ENCODE measurements at places on chromosomes 3 and 15.
A peak's percentile ranks its signal among the peaks of the same experiment; 100 is the strongest.

- DNase-seq = no peak
These were observed 51.4 kb downstream of the ASTE1 start for GRCh38 chr3:130975251-130975650.

DNA sequence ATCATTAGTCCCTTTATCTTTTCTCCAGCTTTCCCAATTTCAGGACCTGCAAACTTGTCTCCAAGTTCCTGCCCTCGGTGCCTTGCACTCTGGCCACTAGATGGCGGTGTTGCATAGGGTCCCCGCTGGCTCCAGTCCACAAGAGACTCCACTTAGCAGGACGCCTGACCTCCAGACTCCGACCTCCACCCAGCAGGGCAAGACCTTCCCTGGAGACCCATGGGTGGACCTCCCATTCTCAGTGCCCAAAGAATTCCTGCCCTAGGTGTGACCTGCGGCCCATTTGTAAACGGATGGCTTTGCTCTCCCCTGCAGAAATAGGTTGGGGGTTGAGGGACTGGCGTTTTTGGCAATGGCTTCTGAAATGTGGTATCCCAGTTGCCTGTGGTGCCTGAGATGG, 82.6 kb downstream of the LSM3 start:
- DNase-seq = peak; percentile 74

DNA sequence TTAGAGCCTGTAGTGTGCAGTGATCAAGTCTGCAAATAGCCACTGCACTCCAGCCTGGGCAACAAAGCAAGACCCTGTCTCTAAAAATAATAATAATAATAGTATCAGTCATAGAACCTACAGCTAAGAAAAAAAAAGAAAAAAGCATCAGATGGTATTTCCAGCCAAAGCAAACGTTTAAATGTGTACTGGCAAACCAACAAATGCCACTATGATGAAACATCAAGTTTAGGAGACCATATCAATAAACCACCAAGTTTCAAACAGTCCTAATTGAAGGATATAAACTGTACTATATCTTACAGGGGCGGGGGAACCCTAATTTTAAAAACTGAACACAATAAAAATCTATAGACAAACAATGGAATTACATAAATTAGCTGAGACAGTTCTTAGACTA, 6.4 kb downstream of the UBP1 start:
- no peak for DNase-seq

GRCh38 chr3:32646761-32647160, 38.2 kb upstream of the CNOT10 start:
- no peak for DNase-seq

DNA sequence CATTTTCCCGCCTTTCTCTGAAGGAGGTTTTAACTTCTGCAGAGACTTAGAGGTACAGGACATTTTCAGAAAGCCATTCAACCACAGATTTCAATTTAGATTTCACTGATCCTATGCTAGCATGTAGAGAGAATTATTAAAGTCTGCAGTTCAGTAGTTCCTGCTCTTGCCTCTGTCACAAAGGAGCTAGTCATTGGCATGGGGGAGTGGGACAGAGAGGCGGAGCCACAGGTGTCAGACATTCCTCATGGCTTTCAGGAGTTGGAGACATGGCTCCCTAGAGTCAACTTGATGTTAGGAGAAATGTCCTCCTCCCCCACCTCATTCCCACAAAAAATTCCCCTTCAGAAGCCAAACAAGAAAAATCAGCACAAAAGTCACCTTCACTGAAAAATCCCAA, 66.0 kb upstream of the SIAH2 start:
- DNase-seq = no peak

DNA sequence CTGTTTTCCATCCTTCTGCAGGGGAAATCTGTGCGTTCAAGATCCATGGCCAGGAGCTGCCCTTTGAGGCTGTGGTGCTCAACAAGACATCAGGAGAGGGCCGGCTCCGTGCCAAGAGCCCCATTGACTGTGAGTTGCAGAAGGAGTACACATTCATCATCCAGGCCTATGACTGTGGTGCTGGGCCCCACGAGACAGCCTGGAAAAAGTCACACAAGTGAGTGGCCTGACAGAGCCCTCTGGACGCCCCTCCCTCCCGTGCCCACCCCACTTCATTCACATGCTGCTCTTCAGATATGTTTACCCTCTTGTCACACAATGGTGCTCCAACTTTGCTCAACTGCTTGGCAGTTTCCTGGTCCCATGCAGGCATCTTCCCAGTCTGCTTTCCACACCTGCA, 274.3 kb upstream of the TRIM42 start:
- DNase-seq = peak; percentile 52

DNA sequence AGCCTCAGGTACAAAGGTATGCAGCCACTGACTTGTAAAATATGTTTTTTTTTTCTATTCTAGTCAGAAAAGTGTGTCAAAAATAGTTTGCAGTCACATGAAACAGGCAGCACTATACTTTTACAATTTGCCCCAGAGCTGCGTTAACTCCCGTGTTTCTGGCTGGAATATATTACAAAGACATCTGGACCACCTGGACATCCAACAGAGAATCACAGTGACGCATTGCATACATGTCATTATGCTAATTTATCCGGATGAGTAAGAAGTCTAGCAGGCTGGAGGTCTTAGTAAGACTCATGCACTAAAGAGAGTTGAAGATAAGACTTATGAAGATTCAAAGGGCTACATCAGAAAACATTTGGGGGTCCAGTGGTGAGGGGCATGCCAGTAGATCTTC, 39.2 kb upstream of the STRIT1 start:
- no peak for DNase-seq

DNA sequence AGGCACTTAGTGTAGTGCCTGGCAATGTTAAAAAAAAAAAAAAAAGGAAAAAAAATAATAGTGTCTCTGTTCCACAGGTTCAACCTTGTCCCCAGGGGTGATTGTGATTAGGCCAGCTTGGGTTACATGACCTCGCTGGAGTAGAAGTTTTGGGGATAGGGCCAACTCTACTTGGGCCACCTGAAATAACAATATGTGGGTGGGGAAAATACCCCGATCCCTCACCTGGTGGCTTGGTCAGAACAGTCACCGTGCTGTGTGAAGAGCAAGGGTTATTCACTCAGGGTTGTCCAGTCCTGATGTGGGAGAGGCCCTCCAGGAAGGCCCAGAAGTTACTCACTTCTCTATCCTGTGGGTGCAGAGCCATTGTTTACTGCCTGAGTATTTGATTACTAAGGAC, 19.5 kb downstream of the XYLB start:
- no peak for DNase-seq

DNA sequence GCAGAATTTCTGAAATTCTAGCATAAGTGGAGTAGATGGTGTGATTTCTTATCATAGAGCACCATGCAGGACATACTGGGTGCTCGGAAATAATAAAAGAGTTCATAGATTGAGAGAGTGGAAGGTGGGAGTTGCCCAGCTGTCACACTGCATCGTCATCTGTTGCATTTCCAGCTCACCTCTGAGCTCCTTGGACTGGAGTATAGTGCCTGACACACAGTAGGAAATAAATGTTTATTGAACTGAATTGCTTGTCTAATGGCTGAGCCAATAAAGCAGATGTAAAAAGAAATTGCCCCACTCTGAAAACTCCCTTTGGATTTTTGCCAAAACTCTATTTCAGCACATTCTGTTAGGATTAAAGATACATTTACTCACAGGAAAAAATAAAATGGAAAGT, 108.9 kb upstream of the UBE2E1 start:
- DNase-seq = no peak

DNA sequence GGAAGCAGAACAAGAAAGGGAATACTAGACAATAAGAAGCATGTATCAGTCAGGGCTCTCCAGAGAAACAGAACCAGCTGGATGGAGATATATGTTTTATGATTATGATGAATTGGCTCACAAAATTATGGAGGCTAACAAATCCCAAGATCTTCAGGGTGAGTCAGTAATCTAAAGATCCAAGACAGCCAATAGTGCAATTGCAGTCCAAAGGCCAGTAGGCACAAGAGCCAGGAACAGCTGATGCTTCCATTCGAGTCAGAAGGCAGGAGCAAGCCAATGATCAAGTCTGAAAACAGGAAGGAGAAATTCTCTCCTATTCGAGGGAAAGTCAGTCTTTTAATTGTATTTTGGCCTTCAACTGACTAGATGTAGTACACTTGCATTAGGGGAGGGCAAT, 164.9 kb upstream of the ST8SIA2 start:
- no peak for DNase-seq

- DNase-seq = no peak
These were observed 81.5 kb downstream of the TJP1 start for GRCh38 chr15:29740692-29741311.

DNA sequence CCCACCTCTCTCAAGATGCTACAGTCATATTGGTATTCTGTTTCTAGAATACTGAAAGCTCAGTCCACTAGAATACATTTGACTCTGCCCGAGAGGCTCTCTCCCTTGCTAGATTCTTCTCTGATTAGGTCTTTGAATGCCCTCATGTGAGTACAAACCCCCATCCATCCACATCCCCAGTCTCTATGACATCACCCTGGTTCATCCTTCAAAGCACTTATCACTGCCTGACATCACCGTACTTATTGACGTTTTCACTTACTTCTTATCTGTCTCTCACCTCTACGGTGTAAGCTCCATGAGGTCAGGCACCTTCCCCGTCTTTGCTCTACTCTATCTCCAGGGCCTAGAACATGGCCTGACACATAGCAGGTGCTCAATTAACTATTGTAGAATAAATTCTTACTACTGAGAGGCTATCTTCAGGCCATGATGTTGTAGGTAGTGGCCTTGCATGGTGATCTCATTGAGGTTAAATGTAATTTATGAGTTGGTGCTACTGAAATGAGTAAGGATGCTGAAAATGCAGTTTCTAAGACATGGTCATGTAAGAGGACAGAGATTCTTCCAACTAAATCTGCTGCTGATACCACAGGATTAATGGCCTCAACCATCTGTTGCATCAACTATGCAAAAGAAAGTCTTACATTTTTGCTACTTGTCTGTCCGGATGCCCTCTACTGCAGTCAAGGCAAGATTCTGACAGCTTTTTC, 26.8 kb downstream of the EOGT start:
- DNase-seq = no peak

All from NCI-H510A treated with DMSO at 0.1 percent for 48 hours (cell line).